ENCODE measurements at places on chromosomes 5 and 9.

GRCh38 chr9:14393418-14393817 is 79.5 kb upstream of the NFIB start:
- DNase-seq, result no peak

- no peak for DNase-seq
These were observed 117.4 kb downstream of the SLIT3 start for GRCh38 chr5:169183576-169183975.

DNA sequence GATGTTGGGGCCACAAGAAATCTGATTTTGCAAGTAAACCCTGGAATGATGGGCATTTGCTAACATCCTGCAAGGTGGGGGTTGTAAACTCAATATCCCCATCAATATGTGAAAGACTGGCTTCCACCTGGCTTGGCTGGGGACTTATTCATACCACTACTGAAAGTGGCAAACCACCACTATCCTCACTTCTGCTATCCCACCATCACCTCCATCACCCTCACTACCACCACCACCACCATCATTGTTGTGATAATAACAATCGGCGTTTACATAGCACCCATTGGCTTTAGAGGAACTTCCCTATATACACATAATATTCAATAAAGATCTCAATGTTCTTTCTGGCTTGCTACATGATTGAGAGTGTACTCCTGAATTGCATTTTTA is 224.7 kb upstream of the DAP start:
- DNase-seq, result no peak

DNA sequence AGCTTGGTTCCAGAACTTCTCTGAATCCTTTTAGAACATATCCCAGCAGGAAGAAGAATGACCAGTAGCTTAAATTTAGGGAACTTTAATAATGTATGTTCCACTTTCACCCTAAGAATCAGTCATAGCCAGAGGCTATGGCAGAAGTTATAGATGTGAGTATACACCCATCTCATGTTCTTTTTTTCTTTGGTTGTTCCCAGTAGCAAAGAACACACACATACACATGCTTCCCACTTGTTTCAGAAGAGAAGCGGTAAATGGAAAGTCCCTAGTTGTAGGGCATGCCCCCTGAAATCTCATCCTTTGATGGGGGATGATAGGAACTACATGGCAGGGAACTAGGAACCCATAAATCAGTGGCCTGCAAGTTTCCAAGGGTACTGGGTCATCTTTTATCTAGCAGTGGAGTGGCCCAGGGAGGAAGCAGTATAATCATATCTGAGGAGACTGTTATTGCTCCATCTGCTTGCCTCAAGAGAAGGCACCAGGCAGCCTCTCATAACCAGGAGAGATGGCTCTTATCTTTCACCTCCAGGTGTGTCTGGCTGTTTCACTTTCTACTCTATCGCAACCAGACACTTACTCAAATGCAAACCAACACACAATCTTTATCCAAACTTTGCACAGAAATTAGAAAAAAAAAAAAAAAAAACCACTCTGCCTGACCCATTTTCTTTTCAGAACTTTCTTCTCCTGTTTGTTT is 109.5 kb downstream of the SNCAIP start:
- DNase-seq, result no peak

DNA sequence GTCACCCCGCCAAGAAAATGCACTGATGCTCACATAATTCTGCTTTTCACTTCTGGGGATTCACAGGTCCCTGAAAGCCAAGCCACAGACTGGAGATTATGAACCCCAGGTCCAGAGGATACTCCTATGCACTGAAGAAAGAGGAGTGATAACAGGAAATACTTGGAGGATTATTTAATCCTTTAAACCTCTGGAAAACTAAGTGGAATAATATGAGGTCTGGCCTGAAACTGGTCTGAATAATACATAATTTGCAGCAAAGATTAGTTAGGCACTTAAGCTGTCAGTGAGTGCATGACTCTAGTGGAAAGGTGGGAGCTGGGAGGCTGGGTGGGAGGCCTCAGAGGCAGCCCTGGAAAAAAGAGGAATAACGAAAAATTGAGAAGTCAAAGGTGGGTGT is 45.7 kb downstream of the MARCHF3 start:
- DNase-seq, result no peak

GRCh38 chr5:154753792-154754191 is 1.4 kb upstream of the LARP1 start:
- DNase-seq, result no peak

DNA sequence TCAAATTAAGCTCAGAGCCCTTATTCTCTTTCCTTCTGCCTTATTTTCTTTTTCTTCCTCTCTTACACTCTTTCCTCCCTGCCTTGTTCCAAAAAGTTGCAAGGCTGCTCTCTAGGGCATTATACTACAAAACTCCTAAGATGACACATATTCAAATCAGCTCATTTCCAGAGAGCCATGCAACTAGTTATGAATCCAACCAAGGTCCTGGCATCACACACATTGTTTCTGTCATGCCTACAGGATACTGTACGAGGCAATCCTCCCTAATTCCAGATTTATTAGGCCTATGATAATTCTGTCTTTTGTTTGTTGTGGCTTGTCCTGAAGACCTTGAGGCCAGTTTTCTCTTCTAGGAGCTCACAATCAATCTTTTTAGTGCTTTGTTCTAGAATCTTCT is 87.0 kb upstream of the TBCA start:
- no peak for DNase-seq
